ENCODE measurements at places on chromosomes 1 and 21.
A peak's percentile ranks its signal among the peaks of the same experiment; 100 is the strongest.

DNA sequence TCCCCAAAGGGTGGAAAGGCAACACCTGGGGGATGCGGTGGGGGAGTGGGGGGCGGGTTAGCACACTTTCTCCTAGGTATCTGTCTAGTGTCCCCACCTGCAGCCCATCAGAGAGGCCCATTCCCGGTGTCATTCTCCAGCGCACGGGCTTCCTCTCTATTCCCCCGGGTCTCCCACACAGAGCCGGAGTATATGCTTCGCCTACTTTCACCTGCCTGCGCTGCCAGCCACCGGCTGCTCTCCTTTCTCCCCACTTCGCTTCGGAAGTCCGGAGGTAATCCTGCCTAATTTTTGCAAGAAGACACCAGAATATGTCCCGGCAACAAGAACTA is 852 bp downstream of the RGS7 start:
- no peak for DNase-seq

GRCh38 chr21:42308914-42309752 is 6.1 kb downstream of the TFF3 start:
- DNase-seq, result no peak

- DNase-seq, result no peak
These were observed 69.8 kb upstream of the SSBP3 start for GRCh38 chr1:54475946-54476516.

GRCh38 chr1:65508051-65508450 is 87.6 kb downstream of the LEPR start:
- DNase-seq, result no peak

- DNase-seq, result peak; percentile 26
These were observed 126.4 kb upstream of the C1orf21 start for GRCh38 chr1:184260382-184260781.

DNA sequence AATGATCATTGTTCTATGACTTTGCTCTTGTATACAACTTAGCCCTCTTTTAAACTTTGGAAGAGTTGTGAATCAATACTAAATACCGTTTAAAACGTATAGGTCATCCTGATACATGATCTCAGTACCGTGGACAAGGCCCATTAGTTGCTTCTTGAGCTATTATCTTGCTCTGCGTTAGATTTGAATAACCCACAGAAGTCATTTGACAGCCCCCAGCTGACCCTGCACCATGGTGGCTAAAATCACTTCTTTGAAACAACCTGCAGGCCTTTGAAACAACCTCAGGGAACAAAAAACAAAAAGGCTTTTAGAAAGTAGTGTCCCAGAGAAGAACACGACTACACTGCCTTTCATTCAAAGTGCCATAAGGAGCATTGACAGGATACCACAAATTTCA is 473.0 kb upstream of the ADGRL2 start:
- DNase-seq, result no peak

DNA sequence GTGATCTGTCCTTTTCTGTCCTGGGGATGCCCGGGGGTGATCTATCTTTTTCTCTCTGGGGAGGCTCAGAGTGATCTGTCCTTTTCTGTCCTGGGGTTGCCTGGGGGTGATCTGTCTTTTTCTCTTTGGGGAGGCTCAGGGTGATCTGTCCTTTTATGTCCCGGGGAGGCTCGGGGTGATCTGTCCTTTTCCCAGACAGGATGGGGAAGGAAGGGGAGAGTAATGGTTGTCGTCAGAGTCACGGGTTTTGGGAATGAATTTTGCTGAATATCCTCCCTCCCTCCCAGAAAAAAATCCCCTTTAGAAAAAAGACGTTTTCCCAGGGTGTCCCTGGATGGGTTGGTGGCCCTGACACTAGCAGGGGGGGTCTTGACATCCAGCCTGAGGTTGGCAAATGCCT is 91.5 kb downstream of the ARHGEF10L start:
- no peak for DNase-seq

DNA sequence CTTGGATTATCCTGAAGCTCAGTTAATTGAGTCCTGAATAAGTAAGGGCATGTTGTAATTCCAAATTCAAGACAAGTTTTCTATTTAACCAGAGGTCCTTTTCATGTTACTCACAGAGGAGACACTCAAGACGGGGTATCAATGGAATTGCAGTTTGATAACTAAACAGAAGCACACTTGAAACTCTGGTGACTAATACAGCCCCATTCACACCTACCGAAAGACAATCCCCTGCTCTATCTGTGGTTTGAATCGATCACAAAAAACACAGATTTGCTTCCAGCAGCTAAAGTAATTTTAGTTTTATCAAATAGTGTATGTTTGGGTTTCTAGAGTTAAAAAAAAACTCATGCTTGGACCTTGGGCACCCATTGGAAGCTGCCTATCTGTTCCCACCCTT is 60.4 kb downstream of the TEX35 start:
- DNase-seq, result no peak

GRCh38 chr1:167110586-167110985 is 16.7 kb downstream of the STYXL2 start:
- no peak for DNase-seq

Data from H54 (cell line).